ENCODE measurements at places on chromosomes 3 and 15.
A peak's percentile ranks its signal among the peaks of the same experiment; 100 is the strongest.

DNA sequence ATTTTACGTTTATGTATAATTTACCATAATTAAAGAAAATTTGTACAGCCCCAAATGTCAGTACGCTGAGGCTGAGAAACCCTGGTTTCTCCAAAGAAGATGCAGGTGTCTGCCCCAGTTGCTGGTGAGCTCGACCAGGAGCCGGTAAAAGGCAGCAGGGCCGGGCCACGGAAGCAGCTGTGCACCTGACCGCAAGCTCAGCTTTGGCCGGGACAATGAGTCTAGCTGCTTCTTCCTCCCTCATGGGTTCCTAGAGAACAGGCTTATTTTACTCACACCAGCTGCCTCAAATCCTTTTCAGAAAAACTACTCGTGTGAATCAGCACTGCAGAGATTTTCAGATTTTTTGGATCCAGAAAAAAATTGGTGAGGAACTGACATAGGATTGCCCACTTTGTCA is 18.0 kb upstream of the ZXDC start:
- no peak for DNase-seq

DNA sequence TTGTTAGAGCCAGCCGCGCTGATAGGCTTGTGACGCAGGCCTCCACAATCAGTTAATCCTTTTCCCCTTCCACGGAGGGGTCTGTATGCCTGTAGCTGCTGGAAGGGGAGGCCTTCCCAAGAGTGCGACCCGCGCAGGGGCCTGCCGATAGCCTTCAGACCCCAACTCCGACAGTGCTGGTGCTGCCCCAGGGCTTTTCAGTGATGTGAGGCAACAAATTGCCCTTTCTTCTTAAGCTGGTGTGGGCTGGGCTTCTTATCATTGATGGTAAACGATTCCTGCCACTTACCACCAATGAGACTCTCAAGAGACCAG is 143.4 kb downstream of the CHSY1 start:
- no peak for DNase-seq

GRCh38 chr3:135329479-135329878 is 534.4 kb downstream of the EPHB1 start:
- no peak for DNase-seq

DNA sequence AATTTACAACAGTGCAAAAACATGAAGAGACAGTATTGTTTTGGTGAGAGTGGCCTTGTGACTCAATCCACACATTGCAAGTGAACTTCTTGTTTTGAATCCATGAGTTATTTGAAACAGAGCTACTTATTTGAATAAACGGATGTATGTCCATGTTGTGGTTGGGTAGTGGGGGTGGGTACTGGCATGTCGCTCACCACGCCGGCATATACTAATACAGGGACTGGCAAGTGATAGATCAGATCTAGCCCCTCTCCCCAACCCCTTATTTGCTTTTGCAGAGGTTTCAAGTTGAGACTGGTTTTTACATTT is 83.8 kb downstream of the EDEM1 start:
- DNase-seq = no peak

GRCh38 chr3:143313025-143313892 is 193.7 kb downstream of the CHST2 start:
- no peak for DNase-seq

GRCh38 chr3:146227486-146227885 is 23.4 kb downstream of the PLSCR4 start:
- DNase-seq = no peak

GRCh38 chr15:72845981-72846383 is 62.4 kb upstream of the ADPGK start:
- no peak for DNase-seq

DNA sequence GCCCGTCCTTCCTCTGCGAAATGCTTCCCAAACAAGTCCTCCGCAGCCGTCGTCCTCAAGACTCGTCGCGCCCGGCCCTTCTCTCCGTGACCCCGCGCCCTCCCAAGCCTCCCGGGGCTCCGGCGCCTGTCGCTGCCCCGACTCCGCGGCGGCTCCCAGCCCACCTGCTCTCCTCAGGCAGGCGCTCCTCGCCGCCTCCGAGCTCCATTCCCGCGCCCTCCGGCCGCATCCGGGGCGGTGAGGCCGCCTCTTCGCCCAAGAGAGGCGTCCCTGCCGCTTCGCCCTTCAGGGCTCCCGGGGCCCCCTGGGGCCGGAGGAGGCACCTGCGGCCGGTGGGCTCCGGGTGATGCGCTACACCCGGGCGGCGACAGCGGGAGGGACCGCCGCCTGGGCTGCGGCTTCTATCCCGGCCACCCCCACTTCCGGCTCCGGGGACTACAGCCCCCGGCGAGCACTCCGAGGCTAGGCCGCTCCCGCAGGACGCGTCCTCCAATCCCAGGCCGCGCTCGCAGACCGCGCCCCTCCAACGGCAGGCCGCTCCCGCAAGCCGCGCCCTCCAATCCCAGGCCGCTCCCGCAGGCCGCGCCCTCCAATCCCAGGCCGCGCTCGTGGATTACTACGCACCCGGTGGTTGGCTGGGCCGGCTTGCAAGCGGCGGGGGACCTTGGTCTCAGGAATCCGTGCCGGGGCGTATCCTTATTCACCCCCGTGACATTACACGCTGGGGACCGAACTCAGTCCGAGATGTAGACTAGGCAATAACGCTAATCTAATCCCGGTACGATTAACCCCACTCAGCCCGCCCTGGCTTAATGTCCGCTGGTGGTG is at the start of gene RUBCN:
Gene RUBCN, minus strand, starts transcription at position 414 of the 828 bp plus-strand sequence. Its CDS starts 185 bp downstream, at position 229.
- peak; percentile 93 for DNase-seq

DNA sequence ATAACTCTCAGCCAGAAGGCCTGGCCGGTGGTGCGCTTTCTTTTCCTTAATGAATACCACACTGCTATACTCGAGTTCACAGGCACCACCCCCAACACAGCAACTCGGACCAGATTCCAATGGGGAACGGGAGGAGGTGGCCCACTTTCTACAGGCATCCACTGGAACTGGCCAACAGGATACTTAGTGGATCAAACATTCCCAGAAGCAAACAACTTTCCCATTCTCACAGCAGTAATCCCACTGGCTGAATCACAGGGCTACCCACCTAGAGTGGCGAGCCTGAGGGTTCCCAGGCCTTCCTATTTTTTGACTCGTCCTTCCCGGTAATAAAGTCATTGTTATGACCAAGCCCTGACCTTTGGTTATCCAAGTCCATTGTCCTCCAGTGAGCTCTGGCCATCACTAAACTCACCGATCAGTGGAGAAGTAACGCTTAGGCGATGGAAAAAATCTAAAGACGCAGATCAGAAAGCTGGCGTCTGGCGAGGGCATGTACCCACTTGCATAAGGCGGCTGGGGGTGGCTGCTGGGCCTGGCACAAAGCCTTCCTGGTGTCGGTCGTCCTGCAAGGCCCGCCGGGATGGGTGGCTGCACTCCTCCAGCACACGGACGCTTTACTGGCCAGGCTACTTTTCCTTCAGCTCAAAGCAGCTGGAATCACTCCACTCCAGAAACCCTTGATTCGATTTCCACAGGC is 1.2 kb downstream of the EOGT start:
- no peak for DNase-seq

DNA sequence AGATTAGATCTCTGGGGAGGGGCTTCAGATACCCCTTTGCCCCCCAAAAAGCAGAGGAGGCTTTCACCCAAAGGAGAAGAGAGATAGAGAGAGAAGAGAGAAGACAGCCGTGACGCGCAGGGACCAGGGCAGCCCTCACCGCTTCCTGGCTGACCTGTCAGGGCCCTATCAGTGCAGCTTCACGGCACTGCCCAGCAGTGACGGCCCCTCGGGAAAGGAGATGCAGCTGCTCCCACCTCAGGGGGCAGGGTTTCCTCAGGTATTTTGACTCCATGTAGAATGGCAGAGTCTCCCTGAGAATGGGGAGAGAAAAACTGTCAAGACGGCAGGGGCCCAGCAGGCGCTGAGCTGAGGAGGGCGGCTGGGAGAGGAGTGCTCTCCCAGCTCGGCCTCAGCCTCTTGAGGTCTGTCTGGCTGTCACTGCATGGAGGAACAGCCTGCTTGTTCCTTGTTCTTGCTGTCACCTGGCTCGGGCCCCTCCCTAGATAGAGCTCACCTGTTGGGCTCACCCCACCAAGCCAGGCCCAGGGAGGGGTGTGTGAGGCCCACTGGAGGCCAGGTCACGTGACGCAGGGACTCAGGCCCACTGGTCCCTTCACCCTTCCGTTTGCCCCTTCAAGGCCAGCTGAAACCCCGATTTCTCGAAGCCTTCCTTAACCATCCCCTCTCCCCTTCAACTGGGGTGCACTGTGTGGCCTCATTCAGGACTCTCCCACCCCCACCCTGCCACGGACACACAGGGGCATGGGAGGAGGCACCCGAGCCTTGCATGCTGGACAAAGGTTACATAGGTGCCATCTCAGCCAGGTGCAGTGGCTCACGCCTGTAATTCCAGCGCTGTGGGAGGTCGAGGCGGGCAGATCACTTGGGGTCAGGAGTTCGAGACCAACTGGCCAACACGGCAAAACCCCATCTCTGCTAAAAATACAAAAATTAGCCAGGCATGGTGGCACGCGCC is 28.2 kb downstream of the LOXL1 start:
- no peak for DNase-seq

GRCh38 chr15:73564255-73564654 is 68.9 kb downstream of the NPTN start:
- no peak for DNase-seq

DNA sequence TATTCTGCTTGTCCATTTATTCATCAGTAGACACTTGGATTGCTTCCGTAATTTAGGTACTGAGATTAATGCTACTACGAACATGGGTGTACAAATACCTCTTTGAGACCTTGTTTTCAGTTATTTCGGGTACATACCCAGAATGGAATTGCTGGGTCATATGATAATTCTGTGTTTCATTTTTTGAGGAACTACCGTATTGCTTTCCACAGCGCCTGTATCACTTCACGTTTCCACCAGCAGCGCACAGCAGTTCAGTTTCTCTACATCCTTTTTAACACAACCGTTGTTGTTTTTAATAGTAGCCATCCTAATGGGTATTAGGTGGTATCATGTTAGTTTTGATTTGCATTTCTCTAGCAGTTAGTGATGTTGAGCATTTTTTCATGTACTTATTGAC is 9.5 kb downstream of the PAK2 start:
- no peak for DNase-seq

DNA sequence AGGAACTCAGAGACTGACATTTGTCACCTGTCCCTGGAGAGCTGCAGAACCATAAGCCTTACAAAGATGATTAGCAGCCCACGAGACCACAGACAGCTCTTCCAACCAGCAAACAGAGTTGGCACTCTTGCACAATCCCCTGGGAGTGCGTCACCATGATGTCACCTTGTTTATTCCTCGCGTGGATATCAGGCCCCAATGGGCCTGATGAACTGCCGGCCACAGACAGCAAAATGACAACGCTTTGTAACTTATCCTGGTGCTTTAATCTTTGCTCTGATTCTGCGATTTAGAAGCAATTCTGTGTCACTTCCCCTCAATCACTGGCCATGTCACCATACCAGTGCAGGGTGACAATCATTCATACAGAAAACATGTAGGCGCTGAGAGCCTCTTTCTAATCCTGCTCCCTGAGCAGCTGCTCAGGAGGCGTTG is 89.2 kb downstream of the TAMM41 start:
- no peak for DNase-seq

- peak; percentile 35 for DNase-seq
These were observed 2.0 kb upstream of the SOX2 start for GRCh38 chr3:181709537-181710279.

GRCh38 chr15:64850778-64851502 is 9.2 kb downstream of the PLEKHO2 start:
- no peak for DNase-seq

DNA sequence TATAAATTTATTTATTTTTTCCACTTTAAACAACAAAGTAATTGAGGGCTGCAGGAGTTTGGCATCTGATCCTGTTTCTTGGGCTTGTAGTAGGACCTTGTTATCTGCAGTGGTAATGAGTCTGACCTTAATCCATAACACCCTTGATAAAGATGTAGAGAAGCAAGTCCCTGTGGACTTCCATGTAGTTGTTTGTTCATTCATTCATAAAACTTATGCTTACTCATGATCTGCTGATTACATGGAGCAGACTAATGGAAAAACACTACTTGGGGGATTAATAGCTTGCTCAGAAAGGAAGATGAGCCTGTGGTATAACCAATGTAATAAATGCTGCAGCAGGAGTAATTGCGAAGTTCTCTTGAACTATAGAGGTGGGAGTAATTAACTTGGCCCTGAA is 271.5 kb upstream of the TBL1XR1 start:
- DNase-seq = no peak

GRCh38 chr15:71375934-71376333 is 260.7 kb downstream of the THSD4 start:
- DNase-seq = no peak

DNA sequence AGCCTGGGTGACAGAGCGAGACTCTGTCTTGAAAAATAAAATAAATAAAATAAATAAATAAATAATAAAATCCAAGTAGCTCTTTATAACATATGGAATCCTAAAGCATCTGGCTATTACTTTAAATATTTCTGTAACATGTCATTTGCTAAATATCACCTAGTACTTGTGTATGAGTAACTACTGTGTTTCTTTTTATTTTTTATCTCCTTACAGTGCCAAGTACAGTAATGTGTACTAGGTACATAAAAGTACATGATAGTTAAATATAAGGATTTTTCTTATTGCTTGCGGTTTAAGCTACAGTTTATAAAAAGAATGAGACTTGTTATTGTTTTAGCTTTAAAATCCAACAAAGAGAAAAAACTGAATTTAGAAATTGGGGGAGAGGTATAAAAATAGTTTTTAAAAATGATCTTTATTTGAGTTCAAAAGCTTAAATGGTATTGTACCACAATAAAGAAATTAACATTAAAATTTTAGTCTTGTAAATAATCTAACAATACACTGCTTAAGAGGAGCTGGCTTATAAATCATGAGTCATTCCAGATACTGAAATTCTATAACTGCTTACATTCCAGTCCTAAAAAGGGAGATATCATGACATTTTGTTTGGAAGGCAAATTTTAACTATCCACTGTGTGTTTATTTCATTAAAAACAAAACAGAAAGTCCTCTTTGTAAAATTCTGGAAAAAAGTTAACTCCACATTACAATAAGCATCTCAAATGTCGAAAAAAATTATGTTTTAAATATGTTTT is 73.1 kb downstream of the FGF7 start:
- DNase-seq = no peak

DNA sequence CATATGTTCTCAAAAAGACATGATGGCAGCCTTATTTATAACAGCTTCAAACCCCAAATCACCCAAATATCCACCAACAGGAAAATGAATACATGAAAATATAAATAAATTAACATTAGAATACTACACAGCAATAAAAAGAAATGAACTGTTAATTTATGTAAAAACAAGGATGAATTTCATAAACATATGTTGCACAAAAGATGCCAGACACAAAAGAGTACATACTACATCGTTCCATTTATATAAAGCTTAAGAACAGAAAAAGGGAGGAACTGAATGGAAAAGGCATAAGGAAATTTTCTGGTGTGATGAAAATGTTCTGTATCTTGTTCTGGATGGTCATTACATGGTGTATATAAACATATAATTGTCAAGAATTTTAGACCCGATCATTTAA is 69.9 kb upstream of the TUSC7 start:
- no peak for DNase-seq

DNA sequence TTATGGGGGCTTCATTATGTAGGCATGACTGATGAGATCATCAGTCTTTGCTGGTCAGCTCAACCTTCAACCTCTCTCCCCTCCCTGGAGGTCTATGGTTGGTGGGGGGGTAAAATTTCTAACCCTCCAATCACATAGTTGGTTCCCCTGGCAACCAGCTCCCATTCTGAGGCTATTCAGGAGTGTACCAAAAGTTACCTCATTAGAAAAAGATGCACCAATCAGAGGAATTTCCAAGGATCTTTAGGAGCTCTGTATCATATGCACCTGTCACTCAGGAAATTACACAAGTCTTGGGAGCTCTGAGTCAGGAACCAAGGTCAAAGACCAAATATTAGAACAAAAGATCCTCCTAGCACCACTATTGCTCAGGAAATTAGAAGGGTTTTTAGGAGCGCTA is 21.4 kb upstream of the LEO1 start:
- no peak for DNase-seq
